ENCODE measurements at places on chromosomes 2 and 18.

GRCh38 chr2:221197225-221197856, 374.8 kb downstream of the EPHA4 start:
- DNase-seq = no peak

DNA sequence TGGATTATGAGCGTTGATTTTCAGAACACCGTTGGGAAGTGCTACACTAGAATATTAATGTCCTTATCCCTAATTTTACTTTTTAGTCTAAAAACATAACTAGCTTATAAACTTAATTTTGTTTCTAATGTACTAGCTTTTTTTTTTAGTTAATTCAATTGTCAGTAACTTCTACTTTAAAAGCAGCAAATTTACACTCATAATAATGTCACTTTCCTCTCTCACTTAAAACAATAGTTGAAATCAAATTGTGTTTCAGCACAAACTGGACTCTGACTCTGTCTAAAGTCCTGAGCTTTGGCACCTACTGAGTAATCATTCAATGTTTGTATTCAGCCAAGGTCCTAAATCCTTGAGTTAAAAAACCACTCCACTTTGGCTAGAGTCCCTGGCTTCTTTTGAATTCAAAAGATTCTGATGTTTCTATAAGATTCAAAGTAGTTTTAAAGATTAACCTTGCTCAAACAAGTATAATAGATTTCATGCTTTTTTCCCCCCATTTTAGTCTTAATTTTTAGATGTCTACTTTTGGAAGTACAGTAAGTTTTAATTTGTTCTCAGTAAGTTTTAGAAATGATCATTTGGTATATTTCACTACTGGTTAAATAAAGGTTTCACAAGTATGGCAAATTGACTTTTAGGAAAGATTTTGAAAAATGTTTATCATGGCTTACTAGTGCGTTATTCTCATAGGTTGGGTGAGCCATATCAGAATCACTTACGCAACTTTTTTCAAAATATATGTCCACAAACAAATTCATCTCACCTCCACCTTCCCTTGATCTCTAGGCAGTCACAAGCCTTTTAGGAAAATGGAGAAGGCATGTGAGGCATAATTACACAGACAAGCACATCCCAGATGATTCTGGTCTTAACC, 23.4 kb downstream of the CCNYL1 start:
- DNase-seq = no peak

- no peak for DNase-seq
These were observed 143.5 kb downstream of the OTX1 start for GRCh38 chr2:63194175-63194574.

GRCh38 chr2:221689140-221689539, 117.0 kb upstream of the EPHA4 start:
- DNase-seq = no peak

DNA sequence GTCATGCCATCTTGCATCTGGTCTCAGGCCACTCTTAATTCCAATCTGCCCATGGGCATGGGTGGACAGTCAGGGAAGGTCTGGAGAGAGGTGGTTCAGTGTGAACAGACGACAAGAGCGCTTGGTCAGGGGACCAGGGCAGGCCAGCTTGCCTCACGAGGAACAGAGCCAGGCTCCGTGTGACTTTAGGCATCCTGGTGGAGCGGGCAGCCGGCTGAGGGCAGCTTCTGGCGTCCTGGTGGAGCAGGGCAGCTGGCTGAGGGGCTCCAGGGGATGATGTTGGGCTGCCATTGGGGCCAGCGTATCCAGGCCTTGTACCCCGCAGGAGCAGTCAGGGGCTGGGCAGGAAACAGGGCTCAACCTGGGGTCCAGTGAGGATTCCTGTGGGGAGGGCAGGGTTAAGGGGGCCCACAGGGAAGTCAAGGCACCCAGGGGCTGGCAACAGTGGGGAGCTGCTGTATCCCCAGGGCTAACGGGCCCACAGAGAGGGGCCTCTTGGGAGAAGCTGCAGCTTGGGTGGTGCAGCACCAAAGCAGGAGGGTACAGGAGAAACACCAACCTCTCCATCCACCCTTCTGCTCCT, 197.9 kb upstream of the TWIST2 start:
- no peak for DNase-seq

GRCh38 chr18:37294951-37295350, 270.6 kb downstream of the CELF4 start:
- DNase-seq = peak; percentile 10
